ENCODE measurements at places on chromosomes 1 and 21. TPM values are rescaled to one million over a fixed set of nuclear protein-coding genes. Genes with fewer than 3 reads are reported as not detected.

DNA sequence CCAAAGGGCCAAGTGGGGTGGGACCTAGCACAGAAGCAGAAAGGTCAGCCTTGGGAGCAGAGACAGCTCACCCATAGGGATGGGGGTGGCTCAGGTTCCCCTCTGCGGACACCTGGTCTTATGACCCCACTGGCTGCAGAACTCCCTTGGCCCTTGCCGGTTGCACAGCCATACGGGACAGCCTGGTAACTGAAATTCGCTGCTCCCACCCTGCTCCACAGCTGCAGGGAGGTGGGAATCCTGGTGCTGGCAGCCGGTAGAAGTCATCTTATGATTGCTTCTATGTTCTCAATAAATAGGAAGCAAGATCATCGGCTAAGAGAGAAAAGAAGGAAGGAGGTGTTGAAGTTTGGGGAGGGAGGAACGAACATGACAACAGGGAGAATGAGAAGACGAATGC, 64.1 kb downstream of the HLCS start:
- DNase-seq, result no peak

DNA sequence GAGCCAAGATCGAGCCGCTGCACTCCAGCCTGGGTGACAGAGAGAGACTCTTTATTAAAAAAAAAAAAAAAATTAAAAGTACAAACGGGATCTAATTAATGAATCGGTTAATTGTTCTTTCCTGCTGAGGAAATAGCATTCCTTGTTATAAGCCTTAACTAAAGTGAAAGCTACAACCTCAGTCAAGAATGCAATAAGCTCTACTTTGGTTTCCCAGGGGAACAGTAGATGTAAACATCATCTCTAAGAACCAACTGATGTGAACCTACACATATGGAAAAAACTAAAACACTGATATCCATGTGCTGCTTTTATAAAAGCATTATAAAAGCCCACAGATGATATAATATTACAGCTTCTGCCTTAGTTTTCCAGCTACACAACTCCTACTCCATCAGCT, 41.9 kb downstream of the LPGAT1 start:
- no peak for DNase-seq

- no peak for DNase-seq
These were observed 18.5 kb downstream of the WASF2 start for GRCh38 chr1:27471477-27471876.

Gene LCE1D
- not detected for total RNA-seq

Gene F13B
- not detected for total RNA-seq

Data from Karpas-422 (cell line).